Psoas muscle (tissue), 8 donors: ENCODE measurements at places on chromosomes 16 and 17. TPM values are rescaled to one million over a fixed set of nuclear protein-coding genes. Genes with fewer than 3 reads are reported as not detected.

- peak; percentile 89 for DNase-seq
Measured at GRCh38 chr16:49855280-49855821, 561 bp downstream of the ZNF423 start.

GRCh38 chr17:1234455-1234854, 35.8 kb upstream of the BHLHA9 start:
- no peak for DNase-seq

CTRL gene
- 1.1 TPM for polyA plus RNA-seq

GRCh38 chr16:65525707-65526106, 403.8 kb upstream of the CDH11 start:
- no peak for DNase-seq
